ENCODE measurements at places on chromosomes 4 and X.

DNA sequence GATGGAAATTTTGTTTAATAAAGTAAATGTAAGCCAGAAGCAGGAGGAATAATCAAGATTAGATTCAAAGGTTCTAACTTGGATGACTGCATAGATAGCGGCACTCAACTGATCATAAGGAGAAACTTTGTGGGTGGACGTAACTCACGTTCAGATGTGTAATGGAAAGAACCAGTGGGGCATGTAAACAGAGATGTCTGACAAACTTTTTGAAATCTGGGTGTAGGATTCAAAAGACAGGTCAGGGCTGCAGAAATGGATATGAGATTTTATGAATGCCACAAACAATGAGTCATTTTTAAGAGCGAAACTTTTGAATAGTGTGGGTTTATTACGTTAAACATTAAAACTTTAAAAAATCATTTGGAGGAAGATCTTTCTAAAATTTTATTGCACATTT, 375.6 kb downstream of the GBA3 start:
- DNase-seq: no peak

GRCh38 chr4:41381384-41381783, 124.7 kb downstream of the UCHL1 start:
- DNase-seq: no peak

DNA sequence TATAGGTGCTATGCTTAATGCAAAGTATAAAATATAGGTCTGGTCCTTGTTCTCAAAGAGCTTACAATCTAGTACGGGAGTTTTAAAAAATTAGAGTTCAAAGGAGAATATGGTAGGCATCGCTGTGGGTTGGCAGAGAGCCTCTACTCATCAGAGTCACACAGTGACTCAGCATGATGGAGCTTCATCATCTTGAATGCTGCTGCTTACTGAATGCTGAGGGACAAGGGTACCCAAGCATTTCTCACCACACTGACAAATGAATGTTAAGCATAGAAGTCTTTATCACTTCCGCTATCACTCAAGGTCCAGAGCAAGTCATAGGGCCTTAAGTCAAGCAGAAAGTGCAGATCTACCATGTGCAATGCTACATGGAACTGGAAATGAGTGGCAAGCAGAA, 268.6 kb upstream of the IGFBP7 start:
- DNase-seq: no peak

DNA sequence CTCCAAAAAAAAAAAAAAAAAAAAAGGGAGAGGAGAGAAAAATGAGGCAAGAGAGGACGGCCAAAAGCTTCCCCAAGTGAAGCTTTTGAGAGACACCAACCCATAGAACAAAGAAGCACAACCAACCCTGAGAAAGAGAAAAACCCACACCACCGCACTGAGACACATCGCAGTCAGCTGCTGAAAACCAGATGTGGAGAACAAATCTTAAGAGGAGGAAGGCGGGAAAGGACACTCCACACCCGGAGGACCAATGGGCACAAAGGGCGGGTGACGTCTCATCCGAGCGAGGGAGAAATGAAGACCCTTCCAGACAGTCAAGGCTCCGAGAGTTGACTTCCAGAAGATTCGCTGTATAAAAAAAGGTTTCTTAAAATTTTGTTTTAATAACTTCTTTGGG, 112.1 kb downstream of the AFAP1 start:
- no peak for DNase-seq

GRCh38 chrX:151082077-151082948, 94.1 kb upstream of the GPR50 start:
- DNase-seq: peak; percentile 5

- no peak for DNase-seq
Measured at GRCh38 chr4:173214661-173215060, 46.0 kb downstream of the GALNT7 start.

Measured in stimulated activated CD8-positive, alpha-beta memory T cell treated with anti-CD3 and anti-CD28 coated beads, Interleukin-2, amount 100 ng/mL, for 1 hour (primary cell).